ENCODE measurements at places on chromosomes 4 and X.
A peak's percentile ranks its signal among the peaks of the same experiment; 100 is the strongest.

- ATAC-seq = no peak
Observed at GRCh38 chr4:71472946-71473345, 134.1 kb downstream of the SLC4A4 start.

GRCh38 chr4:8393593-8394038, 46.9 kb downstream of the ACOX3 start:
- ATAC-seq = peak; percentile 98

- ATAC-seq = no peak
Observed at GRCh38 chrX:17848545-17849265, 12.4 kb downstream of the RAI2 start.

- peak; percentile 82 for ATAC-seq
Observed at GRCh38 chr4:133148690-133149363, at the start of gene PCDH10. TSS of gene PCDH10 (plus strand) at chr4:133149294. CDS start at chr4:133150141, 847 bp downstream.

GRCh38 chr4:143586080-143586479, 72.6 kb downstream of the SMARCA5 start:
- ATAC-seq = peak; percentile 38

- ATAC-seq = peak; percentile 74
Observed at GRCh38 chr4:127069675-127070074, 563.1 kb upstream of the INTU start.

GRCh38 chr4:22237155-22237751, 278.6 kb downstream of the ADGRA3 start:
- peak; percentile 85 for ATAC-seq

DNA sequence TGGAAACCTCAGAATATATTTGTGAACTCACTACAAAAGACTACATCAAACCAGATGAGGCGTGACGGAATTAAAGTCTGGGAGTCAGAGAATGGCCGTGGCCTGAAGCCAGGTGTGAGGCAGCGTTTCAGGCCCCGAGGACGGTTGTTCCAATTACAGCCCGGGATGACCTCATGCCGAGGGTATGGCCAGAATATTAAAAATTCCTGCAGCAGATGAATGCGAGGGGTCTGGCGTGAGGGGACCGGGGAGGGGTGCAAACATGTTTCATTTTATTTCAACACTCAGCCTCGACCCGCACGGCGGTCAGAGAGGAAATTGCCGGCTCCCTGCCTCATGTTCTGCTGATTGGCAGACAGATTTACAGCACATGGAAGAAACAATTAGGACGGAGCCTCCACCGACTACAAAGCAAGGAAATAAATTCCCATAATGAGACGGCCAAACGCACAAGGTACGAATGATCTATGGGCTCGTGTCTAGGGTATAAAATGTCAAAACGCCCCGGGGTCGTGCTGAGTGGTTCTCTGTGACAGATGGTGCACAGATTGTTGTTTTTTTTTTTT, 289.7 kb downstream of the SHOX start:
- ATAC-seq = no peak

- no peak for ATAC-seq
Observed at GRCh38 chrX:15072880-15073279, 197.0 kb downstream of the ASB9 start.

GRCh38 chr4:141009931-141010330, 123.3 kb downstream of the RNF150 start:
- no peak for ATAC-seq

GRCh38 chr4:38135201-38135600, 175.0 kb downstream of the PTTG2 start:
- no peak for ATAC-seq

DNA sequence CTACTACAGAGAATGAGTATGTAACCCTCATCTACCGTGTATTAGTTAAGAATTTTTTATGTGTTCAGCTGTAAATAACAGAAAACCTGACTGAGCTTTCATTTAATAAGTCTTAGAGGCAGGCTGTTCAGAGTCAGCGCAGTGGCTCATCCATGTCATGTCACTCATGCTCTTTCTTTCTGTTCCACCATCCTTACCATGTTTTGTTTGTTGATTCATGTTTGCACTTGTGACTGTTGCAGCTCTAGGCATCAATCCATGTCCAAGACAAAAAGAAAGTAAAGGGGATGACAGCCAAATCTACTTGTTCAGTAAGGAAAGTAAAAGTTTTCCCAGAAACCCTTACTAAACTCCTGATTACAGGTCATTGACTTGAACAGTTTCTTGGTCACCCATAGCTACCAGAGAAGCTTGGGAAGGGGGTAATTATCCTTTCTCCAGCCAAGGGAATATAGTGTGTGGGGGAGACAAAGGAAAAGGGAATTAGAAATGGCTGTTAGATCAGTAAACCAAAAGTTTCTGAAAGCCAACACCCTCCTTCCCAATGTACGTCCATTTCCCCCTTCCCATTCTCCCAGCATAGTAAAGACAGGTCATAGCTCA, 9.0 kb downstream of the ART3 start:
- ATAC-seq = no peak

GRCh38 chr4:79163981-79164490, 161.8 kb downstream of the NAA11 start:
- no peak for ATAC-seq

DNA sequence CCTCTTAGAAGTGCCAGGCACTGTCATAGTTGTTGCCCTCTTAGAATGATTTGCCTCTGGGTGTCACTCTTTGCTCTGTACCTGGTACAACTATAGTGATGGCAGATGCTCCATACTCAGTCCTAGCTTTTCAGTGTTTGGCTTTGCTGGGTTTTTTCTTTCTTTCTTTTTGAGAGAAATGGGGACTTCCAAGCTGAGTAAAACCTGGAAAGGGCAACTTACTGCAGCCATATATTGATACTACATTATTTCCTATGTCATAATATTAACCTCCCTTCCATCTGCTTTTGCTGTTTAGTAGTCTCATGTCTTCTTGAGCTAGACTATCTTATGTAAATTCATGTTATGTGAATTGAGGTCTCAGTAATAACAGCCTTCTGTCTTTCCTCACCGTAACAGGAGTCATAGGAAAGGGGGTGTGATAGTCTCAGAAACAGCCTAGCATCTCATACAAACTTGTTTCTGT, 49.0 kb downstream of the NIPAL1 start:
- ATAC-seq = no peak

GRCh38 chrX:45083314-45083713, 117.4 kb downstream of the DIPK2B start:
- ATAC-seq = no peak

DNA sequence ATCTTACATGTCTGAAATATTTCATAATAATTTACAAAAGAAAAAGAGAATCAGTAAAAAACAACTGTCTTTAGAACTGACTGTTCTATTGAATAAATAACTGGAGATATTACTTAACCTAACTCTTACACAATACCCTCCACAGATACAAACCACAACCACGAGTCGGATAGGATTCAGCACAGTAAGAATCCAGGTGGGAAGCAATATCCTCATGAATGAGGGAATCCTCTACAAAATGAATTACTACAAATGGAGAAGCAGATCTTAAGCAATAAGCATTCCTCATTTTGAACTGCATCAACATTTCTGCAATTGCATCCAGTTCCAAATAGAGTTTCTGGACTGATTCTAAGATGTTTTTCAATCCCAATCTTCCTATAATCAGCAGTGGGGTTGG, 227.1 kb downstream of the SH2D1A start:
- ATAC-seq = no peak

GRCh38 chr4:153564630-153565525, 98.7 kb downstream of the TMEM131L start:
- peak; percentile 38 for ATAC-seq

DNA sequence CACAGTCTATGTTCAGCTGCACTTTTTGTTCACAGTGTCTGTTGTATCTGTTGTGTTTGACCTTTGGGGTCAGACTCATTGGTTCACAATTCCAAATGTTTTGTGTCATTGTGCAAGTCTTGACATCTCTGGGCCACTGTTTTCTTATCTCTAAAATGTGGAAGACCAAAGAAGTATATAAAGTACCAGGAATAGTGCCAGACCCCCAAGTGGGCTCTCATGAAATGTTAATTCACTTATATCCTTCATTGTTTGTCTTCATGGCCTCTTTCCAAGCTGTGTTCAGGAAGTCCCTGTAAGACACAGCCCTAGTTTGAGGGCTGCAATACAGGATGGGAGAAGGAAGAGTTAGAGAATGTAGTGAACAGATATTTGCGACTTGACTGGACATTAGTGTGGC, 468.3 kb upstream of the BOD1L1 start:
- no peak for ATAC-seq

- no peak for ATAC-seq
Observed at GRCh38 chr4:8589823-8590545, 2.6 kb upstream of the CPZ start.

DNA sequence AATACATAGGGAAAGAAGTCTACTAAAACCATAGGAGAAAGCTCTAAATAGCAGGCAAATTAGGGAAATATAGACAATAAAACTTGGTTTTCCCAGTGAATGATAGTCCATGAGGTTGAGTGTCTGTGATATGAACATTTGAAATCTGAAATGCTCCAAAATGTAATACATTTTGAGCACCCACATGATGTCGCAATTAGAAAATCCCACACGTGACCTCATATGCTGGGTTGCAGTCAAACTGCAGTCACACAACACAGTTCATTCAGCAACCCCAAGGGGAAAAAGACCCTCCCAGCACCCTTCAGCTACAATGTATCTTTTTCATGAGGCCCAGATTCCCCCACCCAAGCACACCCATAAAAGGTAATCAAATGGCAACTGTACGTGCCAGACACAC, 155.6 kb downstream of the BTC start:
- ATAC-seq = no peak

DNA sequence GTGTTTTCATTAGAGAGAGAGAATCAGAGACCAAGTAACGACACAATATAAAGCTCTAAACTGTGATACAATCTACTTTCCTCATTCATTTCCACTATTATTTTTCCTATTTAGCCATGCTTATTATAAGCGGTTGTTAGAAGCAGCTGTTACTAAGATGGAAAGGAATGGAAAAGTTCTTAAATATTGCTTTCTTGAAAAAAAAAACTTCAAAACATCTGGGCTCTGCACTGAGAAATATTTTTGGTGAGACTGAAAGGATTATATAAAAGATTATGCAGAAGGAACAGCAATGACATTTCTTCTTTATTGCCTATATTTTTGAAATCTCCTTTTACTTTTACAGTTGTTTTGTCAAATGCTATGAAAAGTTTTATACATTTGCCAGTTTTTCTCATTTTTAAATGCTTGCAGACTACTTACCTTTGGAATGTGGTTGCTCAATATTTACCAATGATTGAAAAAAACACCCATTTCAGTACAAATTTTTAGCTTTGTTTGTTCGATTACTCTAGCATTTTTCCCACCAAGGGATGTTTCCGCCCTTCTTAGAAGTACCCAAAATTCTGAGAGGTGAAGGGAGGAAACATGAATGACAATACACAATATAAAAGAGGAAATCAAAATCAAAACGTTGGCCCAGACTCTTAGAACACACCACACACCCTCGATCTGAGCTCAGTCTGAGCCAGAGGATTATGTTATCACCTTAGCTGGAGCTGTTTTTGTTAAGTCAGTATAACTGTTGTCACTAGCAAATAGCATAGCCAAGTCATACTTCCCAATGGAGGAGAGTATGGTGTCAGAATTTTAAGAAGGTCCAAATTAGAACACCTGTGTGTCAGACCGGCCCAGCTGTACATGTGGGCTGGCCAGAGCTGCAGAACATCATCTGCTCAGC, 18.4 kb downstream of the DKK2 start:
- no peak for ATAC-seq

DNA sequence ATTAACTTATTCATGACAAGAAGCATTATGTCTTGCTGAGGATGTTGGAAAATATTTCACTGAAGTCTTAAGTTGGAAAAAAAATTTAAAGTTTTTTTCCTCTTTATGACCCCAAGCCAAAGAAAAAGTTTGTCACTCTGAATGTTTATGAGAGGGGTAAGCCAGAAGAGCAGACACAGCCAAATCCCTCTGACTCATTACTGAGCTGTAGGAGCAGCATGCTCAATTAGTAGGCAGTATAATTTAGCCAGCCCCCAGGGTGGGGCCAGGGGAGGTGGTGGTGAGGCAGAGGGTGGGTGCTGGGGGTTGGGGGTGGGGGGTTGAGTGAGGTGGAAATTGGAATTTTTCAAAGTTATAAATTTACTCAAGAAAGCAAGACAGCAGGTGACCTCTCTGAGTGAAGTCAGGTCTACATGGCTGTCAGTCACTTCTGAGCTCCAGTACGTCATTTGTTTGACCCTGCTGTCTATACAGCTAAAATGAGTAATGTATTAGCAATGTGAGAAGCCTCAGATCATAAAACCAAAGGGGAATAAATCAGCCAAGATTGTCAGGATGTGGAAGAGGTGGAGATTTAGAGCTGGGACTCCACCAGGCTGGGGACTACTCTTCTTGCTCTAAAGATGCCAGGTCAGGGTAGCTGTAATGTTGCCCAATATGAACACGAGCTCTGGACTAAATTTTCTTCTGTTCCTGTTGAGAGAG, 98.8 kb upstream of the NDP start:
- peak; percentile 55 for ATAC-seq

DNA sequence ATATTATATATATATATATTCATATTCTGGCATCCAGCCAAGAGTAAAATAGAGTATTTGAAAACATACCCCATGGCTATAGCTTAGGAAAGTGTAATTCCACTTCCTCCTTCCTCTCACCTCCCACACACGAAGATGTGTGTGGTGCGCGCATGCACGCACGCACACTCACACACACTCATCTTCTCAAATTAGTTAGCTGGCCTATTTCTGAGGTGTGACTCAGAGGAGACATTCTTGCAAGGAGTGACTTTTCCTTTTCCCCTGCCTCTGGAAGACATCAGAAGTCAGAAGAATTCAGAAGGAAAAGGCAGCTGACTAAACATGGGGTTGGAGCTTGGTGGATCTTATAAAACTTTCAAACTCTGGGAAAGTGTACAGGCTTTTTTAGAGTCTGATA, 8.8 kb downstream of the ENPEP start:
- ATAC-seq = peak; percentile 55

DNA sequence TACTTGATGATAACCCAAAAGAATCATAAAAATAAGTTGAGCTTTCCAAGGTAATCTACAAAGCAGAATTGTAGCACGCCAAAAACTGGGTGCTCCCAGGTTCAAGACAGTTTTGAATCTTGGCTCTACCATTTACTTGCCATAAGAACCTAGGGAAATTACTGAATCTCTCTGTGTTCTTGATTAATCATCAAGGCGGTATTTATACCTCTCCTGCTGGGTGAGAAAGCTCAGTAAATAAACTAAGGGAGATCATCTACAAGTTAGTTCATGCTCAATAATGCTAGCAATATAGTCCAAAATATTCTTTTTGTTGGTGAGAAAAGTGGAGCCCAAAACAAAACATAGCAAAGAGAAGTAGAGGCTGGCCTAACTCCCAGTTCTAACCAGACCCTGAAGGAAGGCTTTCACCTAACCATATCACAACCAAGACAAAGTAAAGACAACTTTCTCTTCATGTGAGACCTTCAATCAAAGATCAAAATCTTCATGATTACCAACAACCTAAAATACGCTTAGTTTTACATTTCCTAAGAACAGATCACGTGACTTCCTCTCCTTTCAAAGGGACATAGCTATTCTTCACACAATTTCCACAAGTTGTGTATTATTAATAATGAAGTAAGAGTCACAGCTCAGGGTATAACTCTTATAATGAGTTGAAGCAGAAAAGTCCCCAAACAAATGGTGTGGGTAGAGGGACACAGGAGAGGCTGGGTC, 34.4 kb downstream of the TNIP3 start:
- no peak for ATAC-seq
